Stimulated activated CD8-positive, alpha-beta memory T cell treated with anti-CD3 and anti-CD28 coated beads, Interleukin-4, amount 100 ng/mL, for 4 hours (primary cell): ENCODE measurements at places on chromosomes 1 and 21.

DNA sequence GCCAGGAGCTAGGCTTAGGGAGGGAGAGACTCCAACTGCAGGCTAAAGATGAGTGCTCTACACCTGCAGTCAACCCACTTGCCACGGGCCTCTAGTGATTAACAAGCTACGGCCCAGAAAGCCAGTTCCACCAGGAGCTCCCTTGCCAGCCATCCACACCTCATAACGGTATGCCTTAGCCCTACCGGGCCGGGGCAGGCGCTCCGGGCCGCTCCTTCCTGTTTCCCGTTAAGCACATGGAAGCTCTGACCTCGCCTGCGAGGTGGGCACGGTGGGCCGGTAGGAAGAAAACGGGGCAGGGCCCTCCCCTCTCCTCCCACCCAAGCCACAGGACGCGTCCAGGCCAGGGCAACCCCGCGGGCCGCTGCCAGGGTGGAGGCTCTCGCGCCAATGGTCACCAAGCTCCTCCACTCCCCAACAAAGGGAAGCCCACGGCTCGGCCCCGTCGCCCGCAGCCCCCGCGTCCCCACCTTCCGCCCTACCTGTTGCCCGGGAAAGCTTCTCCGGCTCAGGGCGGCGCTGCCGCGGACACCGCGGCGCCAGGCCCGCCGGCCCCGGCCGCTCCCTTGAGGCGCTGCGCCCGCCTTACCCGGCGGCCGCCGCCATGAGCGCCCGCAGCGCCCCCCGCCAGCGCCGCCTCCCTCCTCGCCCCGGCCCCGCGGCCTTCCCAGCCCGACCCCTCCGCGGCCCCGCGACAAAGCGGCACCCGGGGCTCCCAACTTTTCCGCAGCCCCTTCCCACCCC is 627 bp downstream of the CERS2 start:
- DNase-seq, result no peak

- no peak for DNase-seq
Measured at GRCh38 chr1:34696981-34697380, 57.9 kb upstream of the GJB5 start.

DNA sequence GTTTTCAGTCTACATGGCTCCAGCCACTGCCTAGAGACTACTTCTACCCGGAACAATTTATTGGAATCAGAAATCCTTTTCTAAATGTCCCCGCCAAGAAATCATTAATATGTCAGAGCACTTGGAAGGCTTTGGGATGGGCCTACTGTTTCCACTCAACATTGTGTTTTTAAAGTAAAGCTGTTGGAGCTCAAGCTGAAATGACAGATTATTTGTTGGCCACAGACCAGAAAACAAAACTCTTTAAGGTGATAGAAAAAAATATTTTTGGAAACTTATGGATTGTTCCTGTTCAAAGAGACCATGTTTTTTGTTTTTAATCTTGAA is 496 bp downstream of the VPS45 start:
- DNase-seq, result no peak

GRCh38 chr1:93845538-93846205 is 33.3 kb downstream of the DNTTIP2 start:
- no peak for DNase-seq

DNA sequence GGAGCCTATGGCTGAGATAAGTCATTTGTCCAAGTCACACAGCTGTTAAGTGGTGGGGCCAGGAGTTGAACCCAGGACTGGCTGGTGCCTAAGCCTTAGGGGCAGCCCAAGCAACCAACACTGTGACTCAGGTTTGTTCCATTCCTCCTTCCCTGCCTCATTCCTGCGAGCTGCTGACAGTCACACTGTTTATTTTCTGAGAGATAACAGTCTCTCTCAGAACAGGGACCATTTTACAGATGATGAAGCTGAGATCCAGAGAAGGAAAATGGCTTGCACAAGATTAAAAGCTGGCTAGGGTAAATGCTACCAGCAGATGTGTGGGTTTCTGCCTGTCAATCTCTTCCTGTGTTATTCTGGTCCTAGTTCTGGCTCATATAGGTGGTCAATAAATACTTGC is 24.3 kb upstream of the TCEA3 start:
- DNase-seq, result no peak

GRCh38 chr1:234154320-234155251 is 218.7 kb upstream of the COA6 start:
- no peak for DNase-seq

- DNase-seq, result no peak
Measured at GRCh38 chr1:184933944-184934343, 40.4 kb downstream of the NIBAN1 start.

GRCh38 chr1:4509206-4509605 is 145.2 kb upstream of the AJAP1 start:
- DNase-seq, result no peak

GRCh38 chr1:97366984-97367383 is 553.9 kb downstream of the DPYD start:
- DNase-seq, result no peak

DNA sequence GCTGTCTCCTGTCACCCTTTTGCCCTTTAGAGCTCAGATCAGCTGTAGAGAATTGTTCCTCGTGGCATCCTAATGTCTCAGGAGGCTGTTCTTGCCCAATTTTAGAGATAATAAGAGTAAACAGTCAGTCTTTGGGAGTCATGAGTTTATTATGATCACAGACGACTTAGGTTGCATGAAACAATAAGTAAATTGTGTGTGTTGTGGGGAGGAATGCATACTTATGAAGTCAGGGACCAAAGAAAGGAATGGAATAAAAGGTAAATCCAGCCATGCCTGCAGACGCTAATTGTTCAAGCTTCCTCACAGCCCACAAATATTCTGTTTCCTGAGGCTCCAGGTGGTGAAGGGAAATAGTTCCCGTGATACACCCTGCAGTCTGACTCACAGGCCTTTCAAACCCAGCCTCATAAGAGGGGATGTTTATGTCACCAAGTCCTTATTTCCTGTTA is 897 bp downstream of the EPHX4 start:
- DNase-seq, result no peak

DNA sequence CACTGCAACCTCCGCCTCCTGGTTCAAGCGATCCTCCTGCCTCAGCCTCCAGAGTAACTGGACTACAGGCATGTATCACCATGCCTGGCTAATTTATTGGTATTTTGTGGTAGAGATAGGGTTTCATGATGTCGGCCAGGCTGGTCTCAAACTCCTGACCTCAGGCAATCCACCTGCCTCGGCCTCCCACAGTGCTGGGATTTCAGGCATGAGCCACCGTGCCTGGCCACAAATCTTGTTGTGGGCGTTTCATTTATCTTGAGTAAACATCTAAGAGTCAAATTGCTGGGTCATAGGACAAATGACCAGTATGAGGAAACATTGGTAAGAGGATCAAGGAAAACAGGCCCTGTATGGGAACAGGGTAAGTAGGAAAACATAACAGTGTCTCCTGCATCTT is 17.9 kb downstream of the TMEM200B start:
- DNase-seq, result no peak

GRCh38 chr1:243475966-243476365 is 220.1 kb downstream of the SDCCAG8 start:
- DNase-seq, result no peak

DNA sequence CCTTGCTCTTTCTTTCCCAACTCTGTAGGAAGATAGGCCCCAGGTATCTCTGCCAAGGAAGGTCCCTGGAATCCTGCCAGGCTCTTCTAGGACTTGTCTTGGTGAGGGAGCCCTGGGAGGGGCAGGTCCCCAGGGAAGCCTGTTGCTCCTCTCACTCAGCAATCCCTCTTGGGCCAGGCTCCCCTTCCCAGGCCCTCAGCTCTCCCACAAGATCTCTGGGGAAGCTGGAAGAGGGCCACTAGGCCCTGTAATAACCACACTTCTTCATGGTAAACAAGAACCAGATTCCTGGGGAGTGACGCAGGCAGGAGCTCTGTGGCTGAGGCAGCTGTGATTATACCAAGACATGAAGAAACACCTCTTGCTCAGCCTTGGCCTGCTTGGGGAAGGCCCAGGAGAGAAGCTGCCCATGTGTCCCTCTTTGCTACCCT is 9.9 kb upstream of the MAPKAPK2 start:
- no peak for DNase-seq

DNA sequence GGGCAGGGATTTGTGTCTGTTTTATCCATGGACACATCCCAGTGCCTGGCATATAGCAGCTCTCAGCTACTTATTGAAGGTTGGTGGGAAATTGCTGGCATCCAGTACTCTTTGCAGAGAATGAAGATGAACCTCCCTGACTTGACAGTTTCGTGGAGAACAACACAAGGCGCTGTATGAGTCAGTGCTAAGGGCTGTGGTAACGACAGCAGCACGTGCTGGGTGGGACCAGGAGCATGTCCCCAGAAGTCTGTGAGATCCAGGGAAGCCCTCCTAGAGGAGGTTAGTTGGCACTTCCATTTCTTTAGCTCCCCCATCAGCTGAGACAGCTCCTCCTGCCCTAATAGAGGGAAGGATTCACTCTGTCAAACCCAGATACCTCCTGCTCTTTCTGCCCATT is 25.9 kb upstream of the IL19 start:
- DNase-seq, result no peak

- no peak for DNase-seq
Measured at GRCh38 chr1:73197972-73198371, 915.6 kb upstream of the NEGR1 start.

GRCh38 chr1:206905295-206906164 is 8.3 kb downstream of the IL24 start:
- no peak for DNase-seq

- DNase-seq, result no peak
Measured at GRCh38 chr1:119859647-119860046, 36.7 kb downstream of the ADAM30 start.

DNA sequence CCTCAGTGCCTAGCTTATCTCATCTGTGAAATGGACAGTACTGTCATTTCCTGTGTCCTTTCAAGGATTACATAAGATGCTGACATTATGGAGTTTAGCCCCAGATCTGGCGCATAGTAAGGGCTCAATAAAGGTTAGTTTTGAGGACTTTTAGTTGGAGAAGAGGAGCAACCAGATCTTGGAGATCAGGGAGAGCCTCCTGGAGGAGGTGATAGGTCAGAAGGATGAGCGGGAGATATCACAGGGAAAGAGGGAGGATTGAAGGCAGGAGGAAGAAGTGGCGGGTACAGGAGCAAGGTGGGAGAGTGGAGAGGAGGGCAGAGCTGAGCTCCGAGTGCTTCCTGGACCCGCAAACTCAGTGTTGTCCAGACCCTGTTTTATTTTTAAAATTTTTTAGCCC is 17.5 kb downstream of the SLC66A1 start:
- DNase-seq, result no peak

GRCh38 chr1:109786112-109786480 is 22.4 kb upstream of the EPS8L3 start:
- no peak for DNase-seq

GRCh38 chr1:33152685-33153432 is 29.0 kb downstream of the TRIM62 start:
- DNase-seq, result no peak

- no peak for DNase-seq
Measured at GRCh38 chr1:162342452-162342983, 34.1 kb downstream of the SPATA46 start.

GRCh38 chr1:24673341-24673740 is 30.2 kb downstream of the SRRM1 start:
- DNase-seq, result no peak
